ENCODE measurements at places on chromosomes 4 and X. TPM values are rescaled to one million over a fixed set of nuclear protein-coding genes. Genes with fewer than 3 reads are reported as not detected.
A peak's percentile ranks its signal among the peaks of the same experiment; 100 is the strongest.

ABCG2 gene
- 2.6 TPM for total RNA-seq

DNA sequence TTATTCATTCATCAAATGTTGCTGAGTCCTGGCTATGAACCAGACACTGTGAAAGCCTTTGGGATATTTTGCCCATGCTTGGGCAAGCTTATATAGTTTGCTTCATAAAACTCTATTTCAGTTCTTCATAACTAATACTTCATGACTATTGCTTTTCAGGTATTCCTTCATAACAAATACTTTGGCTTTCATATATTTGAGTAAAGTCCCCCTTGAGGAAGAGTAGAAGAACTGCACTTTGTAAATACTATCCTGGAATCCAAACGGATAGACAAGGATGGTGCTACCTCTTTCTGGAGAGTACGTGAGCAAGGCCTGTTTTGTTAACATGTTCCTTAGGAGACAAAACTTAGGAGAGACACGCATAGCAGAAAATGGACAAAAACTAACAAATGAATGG is 1.7 kb upstream of the AFP start:
- no peaks in the 10 kb centered on the region for H3K4me1 ChIP-seq
- H3K36me3 ChIP-seq: no peaks in the 10 kb centered on the region
- H3K27ac ChIP-seq: no peak overlapping the region
- H3K27me3 ChIP-seq: no peaks in the 10 kb centered on the region
- DNase-seq: no peak

DNA sequence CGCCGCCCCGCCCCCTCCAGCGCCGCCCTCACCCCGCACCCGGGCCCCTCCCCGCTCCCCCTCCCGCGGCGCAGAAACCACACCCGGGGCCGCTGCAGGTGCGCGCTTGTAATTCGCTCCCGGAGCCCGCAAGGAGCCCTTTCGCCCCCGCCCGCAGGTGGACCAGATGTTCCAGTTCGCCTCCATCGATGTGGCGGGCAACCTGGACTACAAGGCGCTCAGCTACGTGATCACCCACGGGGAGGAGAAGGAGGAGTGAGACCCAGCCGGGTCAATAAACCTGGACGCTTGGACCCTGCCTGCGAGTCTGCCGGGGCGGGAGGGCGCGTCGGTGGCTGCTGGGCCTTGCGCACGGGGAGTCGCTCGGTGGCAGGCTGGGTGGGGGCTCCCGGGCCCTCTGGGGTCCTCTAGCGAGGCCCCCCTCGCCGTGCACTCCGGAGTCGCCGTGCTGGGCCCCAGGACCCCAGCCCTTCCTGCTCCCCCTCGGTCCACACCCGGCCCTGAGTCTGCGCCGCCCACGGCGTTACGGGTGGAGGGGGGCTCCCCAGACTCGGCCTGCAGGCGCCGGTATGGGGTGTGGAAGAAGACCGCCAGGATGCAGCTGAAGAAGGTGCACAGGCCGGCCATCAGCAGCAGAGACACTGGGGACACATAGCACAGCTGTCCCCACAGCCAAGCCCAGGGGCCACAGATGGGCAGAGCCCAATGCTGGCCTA is 7.1 kb downstream of the SLC49A3 start:
- H3K36me3 ChIP-seq: no peaks in the 10 kb centered on the region
- peaks cover 67% of the 10 kb centered on the region for H3K4me1 ChIP-seq
- H3K4me3 ChIP-seq: peak overlapping the region; percentile 60

OPRPN gene
- not detected for total RNA-seq

- no peak overlapping the region for H3K4me3 ChIP-seq
- H3K36me3 ChIP-seq: no peaks in the 10 kb centered on the region
- no peak overlapping the region for H3K27ac ChIP-seq
- no peaks in the 10 kb centered on the region for H3K27me3 ChIP-seq
- H3K4me1 ChIP-seq: no peaks in the 10 kb centered on the region
Observed at GRCh38 chr4:168183717-168184571, 91.6 kb downstream of the ANXA10 start.

DNA sequence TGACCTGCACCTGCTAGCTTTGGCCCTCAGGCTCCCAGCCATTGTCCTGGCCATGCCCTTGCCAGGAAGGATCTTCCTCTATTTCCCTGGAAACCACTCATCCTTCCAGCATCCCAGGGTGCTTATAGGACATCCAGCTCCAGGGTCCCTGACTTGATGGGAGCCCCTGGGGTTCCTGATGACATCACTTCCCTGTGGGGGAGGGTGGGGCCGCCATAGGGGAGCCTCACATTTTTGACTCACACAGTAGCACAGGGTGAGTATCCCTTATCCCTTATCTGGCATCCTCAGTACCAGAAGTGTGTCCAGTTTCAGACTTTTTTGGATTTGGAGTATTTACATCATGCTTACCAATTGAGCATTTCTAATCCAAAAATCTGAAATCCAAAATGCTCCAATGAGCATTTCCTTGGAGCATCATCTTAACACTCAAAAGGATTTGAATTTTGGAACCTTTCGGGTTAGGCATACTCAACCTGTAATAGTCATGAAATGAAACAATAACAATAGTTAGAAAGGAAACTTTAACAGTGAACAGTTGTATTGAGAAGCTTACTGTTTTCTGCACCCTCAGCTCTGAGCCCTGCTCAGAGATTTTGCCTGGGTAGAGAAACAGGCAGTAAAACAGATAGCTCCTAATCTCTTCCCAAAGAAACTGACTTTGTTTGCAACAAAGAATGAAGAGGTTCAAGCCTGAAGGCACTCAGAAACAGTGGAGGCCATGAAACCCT is 22.1 kb downstream of the TNIP2 start:
- no peak overlapping the region for H3K27ac ChIP-seq
- no peak overlapping the region for H3K4me3 ChIP-seq
- no peaks in the 10 kb centered on the region for H3K27me3 ChIP-seq
- DNase-seq: no peak

INTU gene
- 8.8 TPM for total RNA-seq

- H3K4me1 ChIP-seq: peaks cover 7% of the 10 kb centered on the region
- H3K27ac ChIP-seq: no peak overlapping the region
- no peak for DNase-seq
- H3K27me3 ChIP-seq: no peaks in the 10 kb centered on the region
- H3K4me3 ChIP-seq: no peak overlapping the region
Observed at GRCh38 chr4:127778102-127778501, 4.0 kb upstream of the HSPA4L start.

- H3K27me3 ChIP-seq: no peaks in the 10 kb centered on the region
- H3K36me3 ChIP-seq: no peaks in the 10 kb centered on the region
- DNase-seq: no peak
- no peak overlapping the region for H3K27ac ChIP-seq
Observed at GRCh38 chr4:14165222-14165920, 537.8 kb upstream of the BOD1L1 start.

DNA sequence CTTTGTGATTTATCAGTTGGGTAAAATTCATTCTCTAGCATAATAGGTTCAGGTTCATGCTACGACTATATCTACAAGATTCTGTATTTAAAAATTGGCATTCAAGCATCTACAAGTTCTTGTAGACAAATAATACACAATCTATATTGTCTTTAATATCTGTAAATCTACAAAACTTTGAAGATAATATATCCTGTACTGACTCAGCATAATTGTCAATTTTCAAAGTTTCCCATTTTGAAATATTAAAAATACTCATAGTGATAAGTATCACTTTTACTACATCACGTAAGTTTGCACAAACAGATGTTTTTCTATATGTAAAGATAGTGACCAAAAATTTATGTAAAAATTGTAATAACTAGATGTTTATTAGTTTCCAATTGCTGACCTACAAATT is 360.6 kb downstream of the FSTL5 start:
- H3K27ac ChIP-seq: no peak overlapping the region
- H3K4me1 ChIP-seq: no peaks in the 10 kb centered on the region

- no peak overlapping the region for H3K27ac ChIP-seq
- H3K4me1 ChIP-seq: no peaks in the 10 kb centered on the region
- DNase-seq: no peak
- no peaks in the 10 kb centered on the region for H3K36me3 ChIP-seq
- H3K4me3 ChIP-seq: no peak overlapping the region
Observed at GRCh38 chrX:97294041-97294440, 410.3 kb downstream of the RPA4 start.

GRCh38 chr4:146382194-146382593 is 139.5 kb downstream of the SLC10A7 start:
- no peaks in the 10 kb centered on the region for H3K27me3 ChIP-seq
- no peaks in the 10 kb centered on the region for H3K4me1 ChIP-seq
- DNase-seq: no peak
- no peaks in the 10 kb centered on the region for H3K36me3 ChIP-seq

- H3K27me3 ChIP-seq: no peaks in the 10 kb centered on the region
- no peak for DNase-seq
- no peak overlapping the region for H3K27ac ChIP-seq
- no peaks in the 10 kb centered on the region for H3K36me3 ChIP-seq
- H3K4me3 ChIP-seq: no peak overlapping the region
Observed at GRCh38 chrX:17848545-17849265, 12.4 kb downstream of the RAI2 start.

SHISA3 gene
- total RNA-seq: not detected

DNA sequence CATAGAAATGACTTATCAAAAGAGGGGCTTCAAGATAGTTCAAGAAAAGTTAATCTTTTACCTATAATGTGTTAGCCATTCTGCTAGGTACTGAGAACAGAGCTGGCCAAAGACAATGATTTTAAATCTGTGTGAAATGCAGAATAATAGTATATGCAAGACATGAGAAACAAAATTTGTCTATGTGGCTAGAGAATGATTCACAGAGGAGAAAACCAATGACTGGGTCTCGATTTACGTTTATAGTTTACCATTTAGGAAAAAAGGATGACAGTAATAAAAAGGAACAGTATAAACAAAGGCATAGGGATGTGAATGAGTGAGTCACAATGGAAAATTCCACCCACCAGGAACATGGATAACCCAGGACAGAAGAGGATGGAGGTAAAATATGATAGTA is 31.9 kb downstream of the NPFFR2 start:
- no peak overlapping the region for H3K4me3 ChIP-seq
- DNase-seq: no peak
- H3K36me3 ChIP-seq: no peaks in the 10 kb centered on the region
- H3K4me1 ChIP-seq: no peaks in the 10 kb centered on the region
- H3K27me3 ChIP-seq: no peaks in the 10 kb centered on the region

ANAPC4 gene
- 19.7 TPM for total RNA-seq

DNA sequence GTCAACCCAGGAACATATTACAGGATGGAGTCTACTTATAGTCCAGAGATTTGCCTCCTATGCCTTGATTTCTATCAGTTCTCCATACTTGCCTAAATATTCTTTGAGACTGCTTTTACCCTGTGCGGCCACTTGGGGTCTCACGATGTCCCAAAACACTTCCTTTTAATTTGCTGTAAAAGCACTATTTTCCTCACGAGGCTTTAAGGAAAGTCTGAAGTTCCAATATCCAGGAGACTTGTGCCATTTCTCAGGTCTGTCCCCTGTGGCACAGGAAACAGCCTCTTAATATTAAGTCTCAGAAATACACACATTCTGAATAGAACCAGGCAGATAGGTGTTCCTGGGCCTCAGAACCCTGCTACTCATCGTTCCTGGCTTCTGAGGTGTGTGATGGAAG is 142.9 kb downstream of the TMEM164 start:
- no peak overlapping the region for H3K4me3 ChIP-seq
- no peaks in the 10 kb centered on the region for H3K36me3 ChIP-seq
- H3K4me1 ChIP-seq: peaks cover 13% of the 10 kb centered on the region
- no peaks in the 10 kb centered on the region for H3K27me3 ChIP-seq

- no peaks in the 10 kb centered on the region for H3K4me1 ChIP-seq
- H3K27ac ChIP-seq: no peak overlapping the region
- no peak overlapping the region for H3K4me3 ChIP-seq
- no peaks in the 10 kb centered on the region for H3K36me3 ChIP-seq
Observed at GRCh38 chrX:13279279-13280018, 40.4 kb downstream of the ATXN3L start.

GRCh38 chrX:16930392-16930791 is 16.1 kb upstream of the REPS2 start:
- H3K27me3 ChIP-seq: no peaks in the 10 kb centered on the region
- DNase-seq: no peak
- no peaks in the 10 kb centered on the region for H3K36me3 ChIP-seq

LAGE3 gene
- 8.0 TPM for total RNA-seq

- H3K4me3 ChIP-seq: no peak overlapping the region
- H3K27me3 ChIP-seq: no peaks in the 10 kb centered on the region
- H3K4me1 ChIP-seq: peaks cover 5% of the 10 kb centered on the region
- no peak overlapping the region for H3K27ac ChIP-seq
- no peaks in the 10 kb centered on the region for H3K36me3 ChIP-seq
Observed at GRCh38 chr4:86512631-86513030, 81.5 kb upstream of the PTPN13 start.

FGF13 gene
- total RNA-seq: 1.4 TPM

DNA sequence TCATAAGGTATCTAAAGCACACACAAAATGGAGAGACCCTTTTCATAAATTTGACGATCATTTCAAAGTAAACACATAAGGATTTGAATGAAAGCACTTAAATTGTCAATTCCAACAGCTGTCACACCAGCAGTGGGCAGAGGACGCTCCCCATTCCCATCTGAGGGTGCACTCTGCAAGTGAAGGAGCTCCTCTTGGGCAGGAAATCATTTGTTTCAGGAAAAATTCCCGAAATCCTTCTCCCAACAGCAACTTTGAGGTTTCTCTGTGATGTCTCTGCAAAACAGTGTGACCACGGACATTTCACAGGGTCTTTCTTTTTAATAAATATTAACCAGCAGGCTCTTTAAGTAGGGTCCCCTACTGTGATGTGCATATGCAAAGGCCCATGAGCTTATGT is 111.0 kb downstream of the EPHA5 start:
- no peaks in the 10 kb centered on the region for H3K4me1 ChIP-seq
- H3K27me3 ChIP-seq: no peaks in the 10 kb centered on the region
- no peak overlapping the region for H3K4me3 ChIP-seq
- no peak overlapping the region for H3K27ac ChIP-seq
- H3K36me3 ChIP-seq: no peaks in the 10 kb centered on the region
- DNase-seq: no peak

GRCh38 chr4:82712561-82712960 is 86.0 kb downstream of the SCD5 start:
- H3K4me1 ChIP-seq: peaks cover 4% of the 10 kb centered on the region
- H3K4me3 ChIP-seq: no peak overlapping the region
- no peak for DNase-seq
- H3K27ac ChIP-seq: no peak overlapping the region
- no peaks in the 10 kb centered on the region for H3K36me3 ChIP-seq

DNA sequence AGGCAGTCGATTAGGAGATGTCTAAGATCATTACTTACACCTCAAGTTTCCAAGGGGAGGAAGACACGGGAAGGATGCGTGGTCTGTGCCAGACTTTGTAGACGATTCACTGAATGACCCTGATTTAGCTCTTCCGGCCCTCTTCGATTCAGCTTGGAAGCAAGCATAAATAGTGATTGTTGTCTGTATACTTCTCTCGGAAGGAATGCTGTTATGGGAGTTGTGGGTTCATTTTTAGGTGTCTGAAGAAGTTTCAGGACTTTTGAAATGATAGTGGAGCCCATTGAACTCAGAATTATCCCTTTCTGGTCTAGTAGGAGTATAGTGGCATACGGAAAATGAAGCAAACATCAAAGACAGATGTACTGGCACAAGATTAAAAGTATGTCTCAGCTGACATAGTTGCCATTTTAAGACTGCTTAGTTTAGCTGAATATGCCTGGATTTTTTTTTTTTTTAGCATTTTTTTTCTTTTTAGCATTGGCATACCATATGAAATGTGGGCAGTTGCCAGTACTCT is 1.0 kb upstream of the ANKRD17 start:
- H3K36me3 ChIP-seq: no peaks in the 10 kb centered on the region
- no peaks in the 10 kb centered on the region for H3K27me3 ChIP-seq
- H3K4me1 ChIP-seq: peaks cover 47% of the 10 kb centered on the region

ZAR1 gene
- total RNA-seq: not detected

- H3K36me3 ChIP-seq: no peaks in the 10 kb centered on the region
- H3K27ac ChIP-seq: no peak overlapping the region
- DNase-seq: no peak
Observed at GRCh38 chr4:118390121-118390520, 37.3 kb upstream of the PRSS12 start.

Data from suprapubic skin (tissue), 4 donors.